ENCODE measurements at places on chromosomes 7 and 10.

DNA sequence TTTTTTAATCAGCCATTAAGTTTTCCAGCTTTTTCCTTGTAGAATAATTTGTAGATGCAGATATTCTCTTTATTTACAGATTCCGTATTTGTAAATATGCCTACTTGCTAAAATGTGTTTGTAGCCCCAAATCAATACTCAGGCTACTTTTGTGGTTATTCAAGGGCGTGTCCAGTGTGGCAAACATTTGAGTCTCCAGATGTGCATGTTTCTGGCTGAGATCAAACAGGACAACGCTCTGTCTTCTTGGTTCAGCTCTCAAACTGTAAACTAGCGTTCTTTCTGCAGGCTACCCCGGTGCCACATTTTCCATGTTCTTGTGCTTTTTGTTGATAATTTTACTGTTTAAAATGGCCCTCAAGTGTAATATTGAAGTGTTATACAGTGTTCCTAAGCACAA is 16.2 kb upstream of the OR2A5 start:
- DNase-seq, result no peak

GRCh38 chr7:132430861-132431822 is 145.1 kb downstream of the PLXNA4 start:
- DNase-seq, result peak; percentile 29

- no peak for DNase-seq
These were observed 22.9 kb downstream of the HIP1 start for GRCh38 chr7:75715864-75716263.

DNA sequence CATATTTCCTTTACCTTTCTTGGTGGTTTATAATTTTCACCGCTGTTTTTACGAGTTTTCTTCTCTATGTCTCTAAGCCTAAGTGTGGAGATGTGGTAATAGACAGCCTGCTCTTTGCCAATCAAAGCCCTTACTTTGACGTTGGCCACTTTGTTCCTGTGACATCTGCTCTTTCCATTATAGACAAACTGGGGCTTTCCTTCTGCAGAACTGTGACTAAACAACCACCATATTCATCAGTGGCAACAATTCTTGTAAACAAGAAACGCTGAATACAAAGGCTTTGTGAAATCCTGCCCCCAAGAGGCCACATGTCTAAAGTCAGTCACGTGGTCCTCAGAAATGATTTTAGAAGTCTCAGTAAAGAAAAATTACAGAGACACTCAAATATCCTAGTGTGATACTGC is 59.6 kb upstream of the CAPZA2 start:
- peak; percentile 41 for DNase-seq

- DNase-seq, result no peak
These were observed 380.8 kb upstream of the LRGUK start for GRCh38 chr7:133746305-133746704.

DNA sequence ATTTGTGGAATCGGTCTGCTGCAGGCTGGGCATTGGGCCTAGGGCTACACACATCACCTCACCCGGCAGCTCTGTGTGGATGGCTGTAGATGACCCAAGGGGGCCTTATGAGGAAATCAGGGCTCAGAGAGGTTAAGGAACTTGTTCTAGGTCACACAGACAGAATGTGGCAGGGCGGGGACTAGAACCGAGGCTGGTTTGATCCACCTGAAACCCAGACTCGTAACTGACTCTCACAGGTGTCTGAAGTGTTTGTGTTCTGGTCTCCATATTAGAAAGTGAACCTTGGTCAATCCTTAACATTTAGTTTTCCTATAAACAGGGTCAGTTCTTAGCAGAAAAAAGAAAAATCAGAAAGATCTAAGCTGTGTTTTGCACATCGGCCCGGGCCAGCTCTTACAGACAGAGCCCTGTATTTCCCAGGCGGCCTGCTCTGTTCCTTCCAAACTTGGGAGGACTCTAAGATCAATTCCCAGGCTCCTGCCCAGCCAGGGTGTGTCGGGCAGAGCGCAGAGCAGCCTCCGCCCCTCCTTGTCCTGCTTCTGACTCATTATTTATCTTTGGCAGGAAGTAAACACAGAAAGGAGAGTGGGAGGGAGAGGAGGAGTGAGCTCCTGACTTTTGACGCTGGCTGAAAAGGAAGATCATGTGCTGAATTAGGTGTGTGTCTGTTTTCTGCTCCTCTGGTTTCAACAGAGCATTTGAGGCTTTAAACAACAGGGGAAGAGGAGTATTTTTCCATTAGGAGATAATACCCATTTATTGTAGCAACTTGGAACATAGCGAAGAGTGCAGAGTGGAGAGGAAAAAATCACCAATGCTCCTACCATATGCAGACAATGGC is 74.1 kb downstream of the TACC2 start:
- no peak for DNase-seq

DNA sequence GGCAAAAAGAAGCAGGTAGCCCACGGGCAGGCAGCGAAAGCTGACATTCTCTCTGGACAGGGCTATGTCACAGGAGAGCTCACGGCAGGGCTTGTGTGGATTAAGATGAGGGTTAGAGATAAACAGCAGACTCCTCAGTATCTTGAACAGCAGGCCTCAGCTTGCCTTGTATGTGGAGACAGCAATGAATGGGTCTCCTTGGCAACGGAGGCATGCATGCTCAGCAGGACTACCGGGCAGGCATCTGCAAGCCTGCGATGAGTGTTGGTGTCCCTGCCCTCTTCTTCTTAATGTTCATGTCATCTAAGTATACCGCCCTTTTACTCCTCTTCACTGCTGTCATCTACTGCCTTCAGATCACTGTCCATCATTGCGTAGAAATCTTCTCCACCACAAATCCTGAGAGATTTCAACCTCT is 81.9 kb upstream of the C1GALT1 start:
- DNase-seq, result no peak

- no peak for DNase-seq
These were observed 54.3 kb downstream of the IKZF1 start for GRCh38 chr7:50358779-50359178.

- no peak for DNase-seq
These were observed 4.6 kb upstream of the ZNF22 start for GRCh38 chr10:44995914-44996669.

DNA sequence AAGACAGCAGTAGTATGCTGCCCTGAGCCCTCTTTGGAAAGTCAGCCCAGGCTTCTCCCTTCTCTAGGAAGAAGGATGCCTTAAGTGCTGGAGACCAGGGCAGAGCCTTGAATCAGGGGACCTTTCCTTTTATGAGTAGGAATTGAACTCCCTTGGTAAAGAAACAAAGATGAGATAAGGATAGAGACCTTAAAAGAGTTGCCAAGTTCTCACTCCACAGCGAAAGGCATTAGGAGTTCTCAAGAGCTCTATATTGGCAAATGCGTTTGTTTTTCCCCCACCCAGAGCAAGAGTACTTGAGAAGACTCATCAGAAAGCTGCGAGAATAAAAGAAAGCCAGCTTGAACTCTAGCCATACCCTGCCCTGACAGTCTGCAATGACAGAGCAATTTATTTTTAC is 72.9 kb upstream of the OGDHL start:
- DNase-seq, result no peak

- DNase-seq, result peak; percentile 54
These were observed 104.6 kb upstream of the TNRC18 start for GRCh38 chr7:5528071-5528814.

DNA sequence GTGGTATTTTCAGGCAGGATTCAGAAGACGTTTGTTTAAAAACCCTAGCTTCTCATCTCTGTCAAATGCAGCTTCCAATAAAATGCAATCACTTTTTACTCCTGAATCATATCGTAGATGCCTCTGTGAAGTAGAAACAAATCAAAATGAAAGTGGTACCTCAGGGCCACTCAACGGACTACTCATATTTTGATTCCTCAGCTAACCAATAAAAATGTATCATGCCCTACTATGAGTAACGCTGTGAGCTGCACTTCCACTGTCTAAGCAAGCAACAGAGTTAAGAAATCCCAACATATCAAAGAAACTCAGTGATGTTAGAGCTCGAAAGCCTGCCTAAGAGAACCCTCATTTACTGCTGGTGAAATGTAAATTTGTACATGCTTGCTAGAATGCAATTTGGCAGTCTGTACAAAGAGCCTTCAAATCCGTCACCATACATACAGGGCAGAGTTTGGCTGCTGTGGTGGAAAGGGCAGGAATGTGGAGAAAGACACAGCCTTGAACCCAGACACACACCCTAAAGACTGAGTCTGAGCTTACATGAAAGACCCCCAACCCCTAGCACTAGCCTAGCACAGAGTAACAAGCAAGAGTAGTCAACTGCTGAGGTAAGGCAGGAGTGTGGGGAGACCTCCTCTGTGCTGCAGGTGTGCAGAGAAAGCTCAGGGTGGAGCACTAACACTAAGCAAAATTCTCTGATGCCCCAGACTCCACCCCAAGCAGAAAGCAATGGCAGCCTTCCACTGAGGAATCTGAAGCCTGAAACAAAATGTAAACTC is 151.5 kb downstream of the ANK3 start:
- DNase-seq, result peak; percentile 9

GRCh38 chr10:102668326-102669107 is 24.2 kb downstream of the TRIM8 start:
- DNase-seq, result no peak

DNA sequence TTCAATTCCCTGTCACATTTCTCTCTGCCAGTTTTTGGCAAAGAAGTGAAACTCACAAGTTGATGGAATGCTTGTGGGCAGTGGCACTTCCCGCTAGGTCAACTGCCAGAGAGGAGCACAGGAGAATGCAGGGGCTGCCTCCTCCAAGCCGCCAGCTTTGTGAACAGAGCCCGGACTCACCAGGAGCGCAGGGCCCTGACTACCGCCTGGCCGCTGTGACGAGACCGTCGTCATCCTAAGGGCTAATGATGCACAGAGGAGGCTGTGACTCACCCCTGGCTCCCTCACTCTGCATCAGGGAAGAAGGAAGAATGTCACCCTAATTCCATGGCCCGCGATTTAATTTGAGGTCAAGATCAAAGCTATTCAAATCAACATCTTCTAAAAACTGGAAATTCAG is 123.9 kb downstream of the TAX1BP1 start:
- no peak for DNase-seq
